NCI-H2029 (cell line): ENCODE measurements at places on chromosomes 4 and X.

DNA sequence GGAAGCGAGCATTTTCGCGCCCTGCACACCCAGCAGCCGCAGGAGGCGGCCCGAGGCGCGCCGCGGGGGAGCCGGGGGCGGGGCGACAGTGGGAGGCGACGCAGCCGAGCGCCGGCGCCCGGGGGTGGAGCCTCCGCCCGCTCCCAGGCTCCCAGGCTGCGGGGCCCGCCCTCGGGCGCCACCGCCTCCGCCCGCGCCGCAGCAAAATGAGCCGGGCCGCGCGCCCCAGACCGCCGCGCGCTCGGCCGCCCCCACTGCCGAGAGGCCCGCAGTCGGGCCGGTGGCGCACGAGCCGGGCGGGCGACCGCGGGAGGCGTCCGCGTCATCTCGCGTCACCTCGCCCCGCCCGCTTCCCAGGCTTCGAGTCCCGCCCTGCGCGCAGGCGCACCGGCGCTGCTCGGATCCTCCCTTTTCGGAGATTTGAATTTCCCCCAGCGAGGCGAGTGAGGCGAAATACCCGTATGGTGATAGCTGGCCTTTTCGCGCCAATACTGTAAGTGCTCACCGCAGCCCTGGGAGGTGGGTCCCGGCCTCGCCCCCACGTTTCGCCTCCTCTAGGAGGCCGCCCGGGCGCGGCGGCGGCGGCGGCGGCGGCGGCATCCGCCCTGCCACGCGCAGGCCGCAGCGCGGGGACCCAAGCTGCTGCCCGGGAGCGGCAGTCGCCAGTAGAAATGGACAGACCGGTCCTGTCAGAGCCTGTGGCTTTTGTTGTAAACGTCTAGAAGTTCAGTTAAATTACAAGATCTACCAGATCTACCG lies at the start of gene TMEM187:
TSS of gene TMEM187 (plus strand) at position 387 of the 759 bp plus-strand sequence. CDS start 9,309 bp downstream, outside the sequence.
- DNase-seq: peak; percentile 84

DNA sequence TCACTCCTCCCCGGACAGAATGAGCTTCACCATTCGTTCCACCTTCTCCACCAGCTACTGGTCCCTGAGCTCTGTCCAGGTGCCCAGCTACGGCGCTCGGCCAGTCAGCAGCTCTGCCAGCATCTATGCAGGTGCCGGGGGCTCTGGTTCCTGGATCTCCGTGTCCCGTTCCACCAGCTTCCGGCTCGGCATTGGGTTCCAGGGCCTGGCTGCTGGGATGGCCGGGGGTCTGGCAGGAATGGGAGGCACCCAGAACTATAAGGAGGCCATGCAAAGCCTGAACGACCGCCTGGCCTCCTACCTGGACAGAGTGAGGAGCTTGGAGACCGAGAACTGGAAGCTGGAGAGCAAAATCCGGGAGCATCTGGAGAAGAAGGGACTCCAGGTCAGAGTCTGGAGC lies 36.4 kb upstream of the N4BP2 start:
- DNase-seq: no peak

DNA sequence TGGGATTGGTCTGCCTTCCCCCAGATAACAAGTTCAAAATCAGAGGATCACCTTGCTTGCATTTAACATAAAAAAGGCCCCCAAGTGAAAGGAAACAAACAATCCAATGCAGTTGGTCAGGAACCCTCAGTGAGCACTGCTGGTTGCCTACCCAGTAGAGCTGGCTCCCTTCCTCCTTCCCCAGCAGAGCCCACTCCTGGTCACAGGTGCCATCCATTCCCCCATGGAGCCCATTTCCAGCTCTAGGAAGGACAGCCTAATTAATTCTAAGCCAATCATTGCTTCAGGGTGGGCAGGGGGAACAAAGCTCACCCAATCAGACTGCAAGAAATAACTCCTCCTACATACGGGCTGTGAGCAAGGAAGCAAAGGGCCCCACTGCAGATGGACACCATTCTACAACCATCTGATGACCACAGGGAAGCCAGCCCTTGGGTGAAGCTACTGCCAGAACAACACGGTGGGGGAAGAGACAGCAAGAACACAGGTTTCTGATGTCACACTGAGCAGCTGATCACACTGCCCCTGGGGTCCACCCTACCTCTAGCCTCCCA lies 86.5 kb downstream of the SH3KBP1 start:
- no peak for DNase-seq

GRCh38 chr4:71138007-71138615 lies 144.7 kb downstream of the DCK start:
- DNase-seq: no peak

DNA sequence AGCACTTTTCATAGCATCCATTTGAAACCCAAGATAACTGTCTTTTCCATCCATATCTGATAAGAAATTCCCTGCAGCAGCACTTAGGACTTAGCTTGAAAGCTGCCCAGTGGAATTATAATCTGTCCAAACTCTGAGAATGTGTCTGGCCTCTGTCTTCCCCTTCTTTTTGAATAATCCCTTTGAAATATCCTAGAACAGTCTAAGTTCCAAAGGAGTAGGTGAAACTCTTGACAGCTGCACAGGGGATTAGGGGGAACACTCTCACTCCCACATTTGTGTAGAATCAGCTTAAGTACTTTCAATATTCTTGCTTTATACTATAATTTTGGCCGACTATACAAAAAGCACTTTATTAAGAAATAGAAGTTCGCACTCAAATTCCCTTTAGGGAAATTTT lies 157.7 kb downstream of the PAPSS1 start:
- DNase-seq: no peak

DNA sequence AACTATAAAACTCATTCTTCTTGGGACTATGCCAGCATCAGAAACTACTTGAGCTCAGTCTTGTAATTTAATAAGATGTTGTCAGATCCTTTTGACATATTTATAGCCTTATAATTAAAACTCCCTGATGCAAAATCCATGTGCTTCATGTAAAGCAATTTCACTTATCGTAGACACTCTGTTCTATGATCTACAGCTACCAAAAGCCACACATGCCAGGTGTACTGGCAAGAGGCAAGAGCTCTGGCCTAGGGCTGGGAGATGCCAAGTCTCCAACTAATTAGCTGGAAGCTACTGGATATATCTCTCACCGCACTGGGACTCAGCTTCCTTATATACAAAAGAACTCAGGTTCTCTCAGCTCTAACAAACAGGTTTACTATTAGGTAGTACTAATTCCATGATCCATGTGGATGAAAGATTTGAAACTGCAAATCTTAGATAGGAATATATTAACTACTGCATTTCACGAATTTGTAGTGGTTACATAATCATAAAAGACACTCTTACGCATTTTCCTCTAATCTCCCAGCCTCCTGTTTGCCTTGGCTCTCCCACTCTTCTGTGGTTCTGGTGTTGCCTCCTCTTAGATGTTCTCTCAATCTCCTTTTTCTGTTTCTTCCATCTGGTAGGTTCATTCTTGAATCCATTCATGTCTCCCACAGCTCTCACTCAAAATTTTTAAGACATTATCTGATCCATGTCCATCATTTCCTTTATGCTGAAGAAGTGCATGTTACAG lies 103.0 kb downstream of the HHIP start:
- no peak for DNase-seq

- no peak for DNase-seq
Measured at GRCh38 chrX:43661521-43662240, 5.6 kb downstream of the MAOA start.

GRCh38 chr4:120844528-120844921 lies 78.0 kb downstream of the PRDM5 start:
- no peak for DNase-seq

DNA sequence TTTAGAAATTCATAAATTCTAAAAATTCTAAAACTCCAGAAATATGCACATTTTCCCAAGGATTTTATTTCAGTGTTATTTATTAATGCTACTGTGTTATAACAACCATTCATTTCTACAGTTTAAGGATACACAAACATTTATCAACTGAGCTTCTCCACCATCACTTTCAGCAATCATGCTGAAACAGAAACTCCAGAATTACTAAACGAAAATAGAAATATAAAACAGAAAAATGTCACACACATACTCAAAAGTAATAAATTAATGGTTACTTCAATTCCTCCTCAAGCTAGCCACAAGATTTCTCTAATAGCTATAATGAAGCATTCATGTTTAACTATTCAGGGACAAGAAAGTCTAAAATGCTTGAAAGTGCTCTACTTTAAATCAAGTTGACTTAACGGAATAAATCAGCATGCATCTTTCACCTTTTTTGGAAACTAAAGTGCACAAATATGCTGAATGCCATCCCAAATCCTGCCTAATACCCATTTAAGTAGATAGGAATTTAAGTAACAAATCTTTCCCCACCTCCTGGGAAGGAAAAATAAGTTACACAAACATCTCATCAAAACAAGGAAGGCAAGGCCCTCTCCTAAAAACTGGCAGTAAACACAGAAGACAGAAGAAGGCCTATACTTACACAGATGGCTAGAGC lies 563 bp downstream of the FAM13A start:
- peak; percentile 33 for DNase-seq

- no peak for DNase-seq
Measured at GRCh38 chr4:13368217-13368616, 115.9 kb downstream of the RAB28 start.

DNA sequence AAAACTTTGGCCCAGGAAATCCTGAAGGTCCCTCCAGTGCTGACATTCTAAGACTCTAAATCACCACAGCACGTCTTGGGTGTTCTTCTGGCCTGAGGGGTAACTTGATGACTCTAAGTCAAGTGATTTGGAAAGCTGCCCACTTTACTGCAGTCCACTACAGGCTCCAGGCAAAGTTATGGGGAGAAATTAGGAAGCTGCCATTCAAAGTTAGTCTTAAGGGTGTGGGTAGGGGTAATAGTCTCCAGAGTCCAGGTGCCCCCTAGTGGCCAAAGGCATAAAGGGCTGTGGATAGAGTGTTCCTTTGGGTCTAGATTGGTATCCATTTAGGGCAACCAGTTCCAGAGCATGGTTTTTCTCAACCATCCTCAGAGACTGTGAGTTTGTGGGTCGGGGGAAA lies 38.7 kb upstream of the SLC16A2 start:
- DNase-seq: no peak

DNA sequence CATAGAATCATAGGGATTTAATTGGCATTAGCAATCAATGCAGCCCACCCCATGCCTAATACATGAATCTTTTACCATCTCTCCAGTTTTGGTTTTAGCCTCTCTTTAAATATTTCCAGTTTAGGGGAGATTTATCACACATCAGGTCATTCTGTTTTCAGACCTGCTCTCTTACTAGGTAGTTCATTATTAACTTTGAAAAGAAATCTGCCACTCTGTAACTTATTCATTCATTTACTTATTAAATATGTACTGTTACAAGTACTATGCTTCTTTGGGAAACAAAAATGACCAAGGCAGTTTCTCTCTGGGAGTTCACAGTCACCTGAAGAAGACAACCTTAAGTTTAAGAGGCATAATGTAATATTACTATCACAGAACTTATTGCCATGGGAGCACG lies 62.1 kb downstream of the USO1 start:
- DNase-seq: no peak

GRCh38 chr4:40672528-40673522 lies 43.2 kb upstream of the RBM47 start:
- DNase-seq: no peak

DNA sequence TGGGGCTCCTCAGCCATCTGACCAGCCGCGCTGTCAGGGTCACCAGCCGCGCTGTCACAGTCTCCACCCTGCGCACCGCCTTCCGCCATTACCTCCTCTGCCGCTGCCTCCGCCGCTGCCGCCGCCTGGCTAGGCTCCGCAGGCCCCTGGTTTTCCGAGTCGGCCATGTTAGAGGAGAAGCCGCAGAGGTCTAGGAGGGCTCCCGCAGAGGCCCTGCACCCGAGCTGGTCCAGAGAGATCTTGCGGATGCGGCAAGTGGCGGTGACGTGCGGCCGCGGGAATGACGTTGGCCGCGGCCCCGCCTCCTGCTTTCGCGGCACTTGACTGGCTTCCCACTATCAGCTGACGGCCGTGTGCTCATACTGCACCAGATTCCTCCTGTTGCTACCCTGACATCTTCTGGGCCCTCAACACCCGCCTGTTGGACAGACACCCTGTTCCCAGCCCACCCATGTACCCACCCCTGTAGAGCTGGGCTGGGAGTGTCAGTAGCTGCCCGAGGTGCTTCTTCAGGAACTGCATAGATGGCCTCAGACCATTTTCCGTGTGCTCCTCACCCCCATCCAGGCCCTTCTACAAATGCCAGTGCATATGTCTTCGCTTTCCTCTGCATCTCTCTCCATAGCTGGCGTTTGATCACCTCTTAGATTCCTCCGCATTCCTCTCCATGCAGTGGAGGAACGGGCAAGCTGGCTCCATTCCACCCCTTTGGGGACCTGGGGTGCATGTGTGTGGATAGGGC lies at the start of gene NAP1L5:
TSS of gene NAP1L5 (minus strand) at position 242 of the 742 bp plus-strand sequence. CDS start at position 167, 75 bp downstream.
- peak; percentile 15 for DNase-seq

- DNase-seq: no peak
Measured at GRCh38 chr4:140603286-140603685, 34.5 kb upstream of the UCP1 start.

DNA sequence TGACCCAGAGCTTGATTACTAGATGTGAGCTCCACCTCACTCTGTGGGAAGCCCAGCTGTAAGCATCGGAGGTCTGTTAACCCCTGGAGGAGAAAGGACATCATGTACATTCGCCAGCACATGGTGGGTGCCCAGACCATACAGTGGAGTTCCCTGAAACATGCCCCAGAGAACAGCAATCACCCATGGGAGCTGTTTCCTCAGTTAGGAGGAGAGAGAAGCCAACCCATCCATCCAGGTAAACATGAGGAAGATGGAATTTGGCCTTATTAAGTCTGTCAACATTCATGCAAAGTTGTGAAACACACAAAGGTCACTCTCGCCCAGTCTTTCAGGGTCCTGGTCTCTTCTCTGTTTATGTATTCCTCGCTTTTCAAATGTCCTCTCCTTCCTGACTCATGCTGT lies 354.7 kb downstream of the ANK2 start:
- DNase-seq: no peak

GRCh38 chr4:185723631-185724260 lies 88.2 kb downstream of the SORBS2 start:
- no peak for DNase-seq

DNA sequence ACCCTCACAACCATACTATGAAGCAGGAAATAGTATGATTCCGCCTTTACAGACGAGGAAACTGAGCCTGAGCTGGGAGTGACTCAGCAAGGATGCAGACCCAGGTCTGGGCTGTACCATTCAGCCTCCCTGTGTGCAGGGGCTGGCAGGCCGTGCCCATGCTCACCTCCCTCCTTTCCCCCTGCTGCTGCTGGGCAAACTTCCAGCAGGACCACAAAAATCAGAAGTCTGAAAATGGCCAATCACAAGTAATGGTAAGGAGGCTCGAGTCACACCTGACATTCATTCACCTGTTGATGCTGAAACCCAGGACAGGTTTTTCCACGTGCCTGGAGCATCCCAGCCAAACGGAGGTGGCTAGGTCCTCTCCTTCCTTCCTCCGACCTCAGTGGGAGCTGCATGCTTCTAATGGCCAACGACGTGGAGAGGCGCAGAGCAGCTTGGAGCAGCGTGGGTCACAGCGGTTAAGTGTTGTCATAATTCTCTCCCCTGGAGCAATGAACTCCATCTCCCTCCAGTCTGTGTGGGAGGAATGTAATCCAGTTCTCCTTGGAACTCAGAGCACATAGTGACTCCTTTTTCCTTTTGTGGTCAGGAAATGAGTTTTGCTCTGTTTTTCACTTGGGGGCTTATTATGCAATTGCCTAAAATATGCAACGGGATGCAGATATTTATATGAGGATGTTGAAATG lies 371.7 kb downstream of the BCOR start:
- no peak for DNase-seq
